ENCODE measurements at places on chromosomes 6 and 20. TPM values are rescaled to one million over a fixed set of nuclear protein-coding genes. Genes with fewer than 3 reads are reported as not detected.

DNA sequence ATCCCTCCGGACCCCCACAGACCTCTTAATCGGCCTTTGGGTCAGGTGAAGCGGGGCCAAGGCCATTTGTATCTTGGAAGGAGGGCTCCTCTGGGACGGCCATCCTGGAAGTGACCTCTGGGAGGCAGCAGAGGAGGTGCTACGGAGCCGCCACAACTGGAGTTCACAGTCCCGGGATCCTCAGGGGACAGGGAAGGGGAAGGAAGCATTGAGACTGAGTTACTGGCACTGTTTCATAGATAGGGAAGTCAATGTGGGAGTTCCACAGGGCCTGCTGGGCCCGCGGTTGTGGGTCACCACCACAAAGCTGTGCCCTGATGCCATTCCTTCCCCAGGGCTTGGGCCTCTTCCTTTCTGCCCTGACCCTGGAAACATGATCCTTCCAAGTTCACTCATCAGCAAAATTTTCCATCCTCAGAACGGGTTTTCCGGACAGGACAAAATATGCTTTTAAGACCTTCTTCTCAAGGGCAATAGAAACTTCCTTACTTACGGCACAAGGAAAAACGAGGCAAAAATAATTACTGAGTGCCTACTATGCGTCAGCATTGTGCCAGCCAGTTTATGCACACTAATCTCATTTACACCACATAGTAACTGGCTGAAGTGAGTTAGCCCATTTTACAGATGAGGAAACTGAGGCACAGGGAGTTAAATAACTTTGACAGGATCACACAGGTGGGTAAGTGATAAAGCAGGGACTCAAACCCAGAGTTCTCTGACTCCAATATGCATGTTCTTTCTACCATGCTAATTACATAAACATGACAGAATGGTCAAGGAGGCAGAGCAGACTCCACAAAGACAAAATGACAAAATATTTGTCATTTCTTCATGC is 143.8 kb downstream of the UNC5CL start:
- DNase-seq = peak; percentile 42
- no peaks in the 10 kb centered on the region for H3K4me1 ChIP-seq
- no peaks in the 10 kb centered on the region for H3K27me3 ChIP-seq
- no peak overlapping the region for H3K4me3 ChIP-seq

DNA sequence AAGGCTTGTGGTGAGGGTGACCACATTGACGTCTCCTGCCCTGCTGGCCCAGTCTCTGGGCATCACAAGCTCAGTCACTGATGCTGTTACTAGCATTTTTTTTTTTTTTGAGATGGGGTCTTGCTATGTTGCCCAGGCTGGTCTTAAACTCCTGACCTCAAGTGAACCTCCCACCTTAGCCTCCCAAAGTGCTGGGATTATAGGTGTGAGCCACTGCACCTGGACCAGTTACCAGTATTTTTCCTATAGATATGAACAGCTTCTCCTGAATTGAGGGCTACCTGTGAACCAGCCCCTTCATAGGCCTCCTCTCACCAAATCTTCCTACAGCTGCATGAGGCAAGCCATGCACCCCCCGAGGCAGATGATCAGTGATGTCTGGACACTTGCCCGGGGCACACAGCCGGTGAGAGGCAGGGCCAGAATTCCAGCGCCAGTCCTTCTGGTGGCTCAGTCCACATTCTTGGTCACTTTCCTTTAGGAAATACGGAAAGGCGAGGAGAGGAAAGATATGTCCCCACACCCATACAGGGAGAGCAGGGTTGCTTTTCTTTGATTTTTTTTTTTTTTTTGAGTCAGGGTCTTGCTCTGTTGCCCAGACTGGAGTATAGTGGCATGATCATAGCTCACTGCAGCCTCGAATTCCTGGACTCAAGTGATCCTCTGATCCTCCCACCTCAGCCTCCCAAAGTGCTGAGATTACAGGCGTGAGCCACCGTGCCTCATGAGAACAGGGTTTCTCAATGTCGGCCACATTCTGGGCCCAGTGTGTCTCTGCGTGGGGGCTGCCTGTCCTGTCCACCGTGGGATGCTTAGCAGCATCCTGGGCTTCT is 50.7 kb downstream of the UBE2V1 start:
- H3K4me1 ChIP-seq = no peaks in the 10 kb centered on the region
- no peaks in the 10 kb centered on the region for H3K36me3 ChIP-seq
- no peak overlapping the region for H3K4me3 ChIP-seq
- no peaks in the 10 kb centered on the region for H3K27me3 ChIP-seq
- DNase-seq = no peak

DNA sequence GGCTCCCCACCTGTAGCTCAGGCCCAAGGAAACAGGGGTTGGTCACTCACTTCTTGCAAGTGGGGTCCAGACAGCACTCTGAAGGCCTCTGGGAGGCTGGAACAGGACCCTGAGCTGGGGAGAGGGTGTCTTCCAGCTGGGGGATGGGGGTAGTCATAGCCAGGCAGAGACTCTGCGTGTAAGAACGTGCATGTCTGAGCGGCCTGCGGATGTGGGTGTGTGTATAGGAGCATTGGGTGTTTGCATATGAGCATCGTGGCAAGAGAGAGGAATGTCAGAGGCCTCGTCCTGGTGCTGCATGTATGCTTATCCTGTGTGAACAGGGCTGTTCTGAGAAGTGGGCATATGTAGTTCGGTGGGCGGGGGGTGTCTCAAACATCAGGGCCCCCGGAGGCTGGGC is 12.1 kb downstream of the BPIFB3 start:
- H3K27me3 ChIP-seq = no peaks in the 10 kb centered on the region
- H3K36me3 ChIP-seq = no peaks in the 10 kb centered on the region
- H3K27ac ChIP-seq = no peak overlapping the region

DNA sequence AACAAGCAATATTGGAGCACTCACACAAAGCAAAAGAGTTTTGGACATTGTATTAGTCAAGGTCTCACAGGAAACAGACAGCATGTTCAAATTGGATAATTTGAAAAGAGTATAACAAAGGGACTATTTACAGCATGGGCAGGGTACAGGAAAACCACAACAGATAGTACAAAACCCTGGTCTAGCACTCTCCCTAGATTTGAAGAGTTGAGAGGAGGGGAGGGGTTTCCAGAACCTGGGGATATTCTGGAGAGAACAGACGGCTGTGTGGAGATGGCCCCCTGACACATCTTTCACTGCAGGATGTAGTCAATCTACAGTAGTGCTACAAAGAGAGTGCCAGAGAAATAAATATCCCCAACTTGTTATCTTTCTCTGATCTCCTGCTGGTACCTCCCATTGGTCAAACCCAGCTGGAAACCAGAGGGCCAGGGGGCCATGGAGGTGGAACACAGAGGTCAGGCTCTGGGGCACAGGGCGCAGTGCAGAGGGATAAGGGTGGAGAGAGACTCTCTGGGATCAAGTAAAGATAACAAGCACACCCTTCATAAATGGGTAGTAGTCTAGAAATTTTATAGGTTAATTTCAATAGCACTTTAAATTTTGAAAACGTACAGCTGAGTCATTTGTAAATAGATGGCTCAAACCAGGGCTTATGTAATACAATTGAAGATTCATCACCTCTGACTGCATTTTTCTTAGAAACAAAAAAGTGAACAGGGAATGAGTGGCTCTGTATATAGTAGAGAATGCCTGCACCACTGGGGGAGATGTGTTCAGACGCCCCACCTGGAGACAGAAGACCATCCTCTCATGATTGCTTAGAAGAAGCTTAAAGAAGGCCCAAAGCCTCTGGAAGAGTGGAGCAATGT is 25.7 kb downstream of the RCAN2 start:
- H3K27ac ChIP-seq = no peak overlapping the region
- H3K27me3 ChIP-seq = no peaks in the 10 kb centered on the region
- H3K4me3 ChIP-seq = no peak overlapping the region
- H3K4me1 ChIP-seq = no peaks in the 10 kb centered on the region
- H3K36me3 ChIP-seq = no peaks in the 10 kb centered on the region

DNA sequence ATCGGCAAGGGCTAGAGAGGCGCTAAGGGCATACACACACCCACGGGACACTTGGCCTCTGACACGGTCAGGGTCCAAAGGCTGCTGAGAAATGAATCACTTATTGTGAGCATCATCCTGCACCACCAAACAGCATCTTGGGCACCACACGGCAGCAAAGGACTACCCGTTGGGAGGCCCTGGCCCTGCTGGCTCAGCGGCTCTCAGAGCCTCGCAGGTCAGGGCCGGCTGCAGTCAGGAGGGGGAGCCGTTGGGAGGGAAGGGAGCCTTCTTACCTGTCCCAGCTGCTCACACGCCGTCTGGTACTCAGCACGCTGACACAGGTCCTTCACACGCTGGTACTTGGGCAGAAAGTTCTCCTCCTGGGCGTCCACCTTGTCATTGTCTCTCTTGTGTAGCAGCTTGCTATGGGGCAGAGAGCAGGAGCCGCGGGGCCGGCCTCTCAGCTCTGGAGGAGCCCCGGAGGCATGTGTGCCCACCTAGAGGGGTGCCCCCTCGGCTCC is 109.0 kb downstream of the SULF2 start:
- H3K27me3 ChIP-seq = no peaks in the 10 kb centered on the region
- no peaks in the 10 kb centered on the region for H3K36me3 ChIP-seq
- H3K4me3 ChIP-seq = no peak overlapping the region
- no peak overlapping the region for H3K27ac ChIP-seq

Gene HDGFL1
- not detected for total RNA-seq
